ENCODE measurements at places on chromosomes 12 and 14. TPM values are rescaled to one million over a fixed set of nuclear protein-coding genes. Genes with fewer than 3 reads are reported as not detected.

The MANSC1 gene
- total RNA-seq = 4.6 TPM

The FOXG1 gene
- not detected for total RNA-seq

The KSR2 gene
- under 0.01 TPM for total RNA-seq

The CCDC177 gene
- total RNA-seq = under 0.01 TPM

The SNX6 gene
- total RNA-seq = 25.0 TPM

The RAPGEF3 gene
- total RNA-seq = 15.6 TPM

The GALNT16 gene
- under 0.01 TPM for total RNA-seq

The KRT78 gene
- total RNA-seq = not detected

The KCNJ8 gene
- total RNA-seq = 0.27 TPM

The PROX2 gene
- 0.27 TPM for total RNA-seq

The PLA2G1B gene
- 1.3 TPM for total RNA-seq

The E2F7 gene
- total RNA-seq = 0.27 TPM

The PAPLN gene
- total RNA-seq = 1.6 TPM

The LARP4 gene
- 11.0 TPM for total RNA-seq

The HSPB8 gene
- total RNA-seq = not detected

The SIX1 gene
- total RNA-seq = not detected

The ADAM21 gene
- total RNA-seq = 0.27 TPM

The CCDC184 gene
- 0.54 TPM for total RNA-seq

The SLC6A12 gene
- not detected for total RNA-seq

The ADIPOR2 gene
- total RNA-seq = 20.2 TPM

The PTPN6 gene
- 403 TPM for total RNA-seq

The GNB3 gene
- 1.9 TPM for total RNA-seq

The NGDN gene
- total RNA-seq = 23.7 TPM

The TNFRSF1A gene
- total RNA-seq = 217 TPM

The ACRBP gene
- total RNA-seq = 15.9 TPM

The DEGS2 gene
- total RNA-seq = 12.4 TPM

The C3AR1 gene
- 2.2 TPM for total RNA-seq

The GATC gene
- total RNA-seq = 16.4 TPM

The IKBIP gene
- total RNA-seq = 6.2 TPM

The MMP19 gene
- 0.27 TPM for total RNA-seq

The IL26 gene
- not detected for total RNA-seq

The CNOT2 gene
- 130 TPM for total RNA-seq

The SLC25A47 gene
- total RNA-seq = not detected

The OSBPL8 gene
- 21.5 TPM for total RNA-seq

The TAS2R42 gene
- total RNA-seq = not detected

The CARMIL3 gene
- 1.3 TPM for total RNA-seq

The PZP gene
- not detected for total RNA-seq

The PRR4 gene
- 1.1 TPM for total RNA-seq

The PXMP2 gene
- total RNA-seq = 21.0 TPM

The ANG gene
- 2.7 TPM for total RNA-seq

The DHRS4 gene
- total RNA-seq = 44.4 TPM

The CLEC1B gene
- 0.27 TPM for total RNA-seq

The DHRS2 gene
- under 0.01 TPM for total RNA-seq

The RTL1 gene
- not detected for total RNA-seq

The FAM222A gene
- 0.81 TPM for total RNA-seq

The OR6C6 gene
- total RNA-seq = not detected

The MYL6B gene
- 47.1 TPM for total RNA-seq

The PLEKHG7 gene
- total RNA-seq = not detected
